MV-4-11 (cell line): ENCODE measurements at places on chromosomes 3 and 15.
A peak's percentile ranks its signal among the peaks of the same experiment; 100 is the strongest.

- DNase-seq: no peak
These were observed 61.7 kb downstream of the SIDT1 start for GRCh38 chr3:113594066-113594465.

DNA sequence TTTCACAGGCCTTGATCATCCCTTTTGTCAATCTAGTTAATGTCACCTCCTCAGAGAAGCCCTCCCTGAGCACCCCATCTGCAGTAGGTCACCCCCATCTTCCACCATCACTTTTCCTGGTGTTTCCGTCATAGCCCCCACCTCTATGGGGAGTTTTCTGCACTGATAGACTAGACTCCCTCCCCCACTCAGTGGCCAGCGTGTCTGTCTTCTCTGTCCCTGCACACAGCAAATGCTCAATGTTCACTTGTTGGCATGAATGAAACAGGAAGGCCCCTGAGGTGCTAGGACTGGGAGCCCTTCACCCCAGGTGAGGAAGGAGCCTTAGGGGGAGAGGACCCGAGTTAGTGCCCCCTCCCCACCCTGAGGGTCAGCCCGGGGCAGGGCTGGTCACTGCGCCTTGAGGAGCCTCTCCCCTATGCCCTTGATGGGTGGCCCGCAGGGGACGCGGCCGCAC is 15.8 kb upstream of the FANCD2 start:
- no peak for DNase-seq

DNA sequence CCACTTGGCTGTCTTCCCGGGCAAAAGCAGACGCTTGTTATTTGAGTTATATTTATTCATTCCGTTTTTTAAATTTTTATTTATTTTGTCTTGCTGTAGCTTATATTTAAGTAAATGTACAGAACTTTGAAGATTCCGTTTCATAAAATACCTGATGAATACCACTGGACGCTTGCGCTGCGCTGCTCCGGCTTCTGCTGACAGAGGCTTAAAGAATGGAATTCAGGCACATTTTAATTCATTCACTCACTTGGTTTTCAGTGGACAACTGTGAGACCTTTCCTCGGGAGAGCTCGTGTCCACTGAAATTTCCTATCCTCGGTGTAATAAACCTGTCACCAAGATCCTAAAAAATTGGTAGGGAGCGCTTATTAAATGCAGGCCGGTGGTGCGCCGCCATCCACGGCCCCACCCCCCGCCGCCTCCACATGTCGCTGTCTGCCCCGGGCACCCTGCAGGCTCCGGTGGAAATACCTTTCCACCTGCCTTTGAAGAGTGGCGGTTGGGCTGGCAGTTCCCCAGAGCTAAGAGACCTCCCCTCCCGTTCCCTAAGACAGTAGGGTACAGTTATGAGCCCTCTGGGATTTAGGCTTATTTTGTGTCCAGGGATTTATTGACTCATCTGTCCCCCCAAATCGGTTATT is 62.5 kb upstream of the UBE2E1 start:
- no peak for DNase-seq

GRCh38 chr15:66294157-66294931 is 976 bp downstream of the DIS3L start:
- peak; percentile 42 for DNase-seq

- no peak for DNase-seq
These were observed 9.9 kb downstream of the C3orf22 start for GRCh38 chr3:126548556-126549466.

DNA sequence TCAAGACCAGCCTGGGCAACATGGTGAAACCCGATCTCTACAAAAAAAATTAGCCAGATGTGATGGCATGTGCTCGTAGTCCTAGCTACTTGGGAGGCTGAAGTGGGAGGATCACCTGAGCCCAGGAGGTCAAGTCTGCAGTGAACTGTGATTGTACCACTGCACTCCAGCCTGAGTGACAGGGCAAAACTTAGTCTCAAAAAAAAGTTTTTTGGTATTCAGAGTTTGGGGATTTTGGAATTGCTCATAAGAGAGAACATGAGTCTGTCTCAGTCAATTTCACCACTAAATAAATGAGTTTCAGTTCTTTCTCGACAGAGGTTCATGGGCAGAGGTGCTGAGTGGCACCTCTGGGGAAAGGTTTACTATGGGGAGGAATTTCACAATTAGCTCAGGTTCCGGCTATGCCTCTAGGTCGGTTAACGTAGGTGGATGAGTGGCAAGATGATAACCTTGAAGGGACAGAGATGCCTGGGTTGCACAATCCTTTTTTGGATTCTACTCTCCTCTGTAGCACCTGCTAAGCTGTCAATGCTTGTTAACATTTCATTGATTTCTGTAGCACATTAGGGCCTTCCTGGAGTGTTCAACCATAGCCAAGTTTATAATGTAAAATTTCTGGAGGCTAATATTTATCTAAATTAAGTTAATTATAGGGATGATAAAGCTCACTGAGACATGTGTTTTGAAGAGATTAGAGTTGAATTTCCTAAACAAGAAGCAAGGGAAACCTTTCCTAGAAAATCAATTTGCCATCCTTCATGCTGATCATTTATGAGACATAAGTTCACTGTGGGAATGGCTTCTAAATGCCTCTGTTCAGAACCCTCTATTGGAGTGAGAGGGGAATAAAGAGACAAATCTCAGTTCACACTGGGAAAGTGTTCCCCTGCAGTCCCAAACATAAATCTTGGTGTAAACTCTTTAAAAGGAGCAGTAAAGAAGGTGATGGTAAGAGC is 37.4 kb upstream of the DCP1A start:
- DNase-seq: no peak

DNA sequence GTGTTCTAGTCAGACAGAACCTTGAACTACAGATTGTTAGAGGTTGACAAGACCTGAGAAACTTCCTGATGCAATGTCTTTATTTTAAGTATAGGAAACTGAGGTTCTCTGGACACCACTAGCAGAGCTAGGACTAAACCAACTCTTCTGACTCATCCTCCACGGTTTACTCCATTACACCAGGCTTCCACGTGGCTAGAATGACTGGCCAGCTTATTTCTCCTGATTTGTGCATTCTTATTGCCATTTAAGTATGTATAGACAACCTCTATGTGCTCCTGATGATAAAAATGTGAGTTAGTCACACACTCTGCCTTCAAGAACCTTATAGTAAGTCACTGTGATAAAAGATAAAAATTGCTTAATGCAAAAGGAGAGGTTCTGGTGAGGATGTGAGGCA is 182.7 kb downstream of the MEX3B start:
- DNase-seq: peak; percentile 21

DNA sequence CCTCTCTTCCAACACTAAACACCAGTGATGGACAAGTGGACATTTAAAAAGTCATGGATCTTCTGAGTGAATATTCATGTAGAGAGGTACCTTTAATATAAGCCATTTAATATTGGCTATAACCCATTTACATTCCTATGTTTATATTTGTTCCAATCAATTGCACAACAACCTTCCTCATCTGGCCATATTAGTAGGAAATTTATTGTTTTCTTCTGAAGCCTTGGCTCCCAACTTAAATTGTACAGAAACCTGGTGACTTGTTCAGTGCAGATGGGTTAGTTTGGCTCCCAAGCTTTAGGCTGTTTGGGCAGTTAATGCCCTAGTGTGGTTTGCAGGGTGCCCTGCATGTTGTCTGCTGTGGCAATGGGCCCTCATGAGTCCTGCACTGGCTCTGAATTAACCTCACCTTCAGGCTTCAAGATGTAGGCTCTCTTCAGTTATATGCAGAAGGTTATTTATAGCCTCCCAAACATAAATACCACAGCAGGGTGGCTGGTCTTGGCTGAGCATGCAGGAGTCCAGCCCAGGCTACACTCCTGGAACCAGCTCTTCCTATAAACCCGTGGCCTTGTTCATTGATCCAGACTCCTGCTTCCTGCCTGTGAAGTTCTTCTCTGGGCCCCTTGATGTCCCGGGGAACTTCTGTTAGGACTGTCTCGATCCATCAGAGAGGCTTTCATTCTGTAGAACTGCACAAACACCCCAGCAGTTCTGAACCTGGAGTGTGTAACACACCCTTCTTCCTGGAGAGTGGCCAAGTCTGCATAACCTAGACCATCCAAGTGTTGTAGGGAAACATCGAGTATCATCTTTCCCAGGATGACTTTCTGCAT is 57.0 kb downstream of the DUT start:
- DNase-seq: no peak

DNA sequence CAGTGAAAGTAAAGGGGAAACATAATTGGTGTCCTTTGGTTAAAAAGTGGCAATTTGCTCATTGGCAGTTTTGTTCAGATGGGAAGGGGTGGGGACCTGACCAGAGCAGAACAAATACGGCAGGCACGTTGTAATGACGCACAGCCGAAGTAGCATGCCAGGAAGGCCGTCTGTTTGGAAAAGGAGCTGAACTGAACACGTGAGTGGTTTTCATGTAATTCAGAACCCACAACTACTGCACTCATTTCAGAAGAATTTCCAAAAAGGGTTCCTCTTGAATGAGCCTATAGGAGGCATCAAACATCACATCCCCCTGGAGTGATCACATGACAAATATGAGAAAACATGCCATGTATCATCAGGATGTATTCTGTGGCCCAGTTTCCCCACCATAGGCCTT is 42.9 kb upstream of the LMCD1 start:
- no peak for DNase-seq

DNA sequence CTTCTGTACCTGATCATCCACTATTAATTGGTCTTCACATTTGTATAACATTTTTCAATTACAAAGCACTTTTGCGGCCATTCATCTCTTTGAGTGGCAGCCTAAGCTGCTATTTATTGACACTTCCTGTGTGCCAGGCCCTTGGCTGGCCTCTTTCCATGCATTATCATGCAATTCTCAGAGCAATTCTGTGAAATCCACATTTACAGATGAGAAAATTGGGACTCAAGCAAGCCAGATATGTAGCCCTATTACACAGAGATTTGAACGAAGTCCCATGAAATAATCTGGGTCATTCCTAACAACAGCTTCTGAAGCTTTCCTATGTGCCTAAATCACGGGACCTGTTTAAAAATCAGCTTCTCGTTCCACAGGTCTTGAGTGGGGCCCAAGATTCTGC is 17.4 kb downstream of the SLC6A1 start:
- DNase-seq: no peak
